ENCODE measurements at places on chromosomes 1 and 21.

- no peak for DNase-seq
These were observed 63.9 kb upstream of the GRIK3 start for GRCh38 chr1:37098237-37098636.

DNA sequence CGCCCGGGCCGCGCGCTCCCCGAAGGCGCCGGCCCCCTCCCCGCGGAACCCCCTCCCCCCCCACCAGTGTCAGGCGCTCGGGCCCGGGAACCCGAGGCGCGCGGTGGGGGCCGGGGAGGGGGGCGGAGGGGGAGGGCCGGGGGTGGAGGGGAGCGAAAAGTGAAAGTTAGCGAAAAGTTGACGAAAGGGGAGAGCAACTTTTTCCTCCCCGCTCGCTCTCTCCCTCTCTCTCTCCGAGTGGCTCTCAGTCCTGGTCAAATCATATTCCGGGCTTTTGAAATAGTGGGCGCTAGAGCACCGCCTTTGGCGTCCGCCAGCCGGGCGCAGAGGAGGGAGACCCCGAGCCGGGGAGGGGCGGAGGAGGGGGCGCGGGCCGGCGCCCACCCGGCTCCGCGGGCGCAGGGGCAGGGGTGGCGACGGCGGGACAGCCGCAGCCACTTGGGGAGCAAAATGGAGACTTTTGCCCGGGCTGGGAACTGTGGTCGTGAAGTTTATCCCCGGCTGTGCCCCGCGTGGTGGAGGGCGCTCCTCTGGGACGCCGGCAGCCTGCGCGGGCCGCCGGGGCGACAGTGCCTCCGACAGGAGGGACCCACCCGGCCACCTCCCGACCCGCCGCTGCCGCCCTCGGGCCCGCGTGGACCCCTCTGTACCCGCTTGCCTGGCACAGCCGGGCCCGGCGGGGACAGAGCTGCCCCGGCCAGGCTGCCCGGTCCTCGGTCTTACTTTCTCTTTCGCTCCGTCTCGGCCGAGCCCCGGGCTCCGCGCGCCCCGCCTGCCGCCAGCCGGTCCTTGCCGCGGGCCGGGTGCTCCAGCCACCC, 697 bp downstream of the PRDM16 start:
- DNase-seq: no peak

- no peak for DNase-seq
These were observed 256.0 kb upstream of the TMEM51 start for GRCh38 chr1:14897547-14897946.

- no peak for DNase-seq
These were observed 30.8 kb upstream of the ACTA1 start for GRCh38 chr1:229464672-229465071.

- no peak for DNase-seq
These were observed 81.0 kb upstream of the ZBTB18 start for GRCh38 chr1:243970077-243970476.

GRCh38 chr21:28339403-28339802, 653.3 kb downstream of the LTN1 start:
- DNase-seq: no peak
